Activated CD4-positive, alpha-beta T cell treated with anti-CD3 and anti-CD28 coated beads for 48 hours (primary cell): ENCODE measurements at places on chromosomes 3 and 15.

GRCh38 chr3:101675709-101676215, 1.2 kb downstream of the ZBTB11 start:
- no peak for DNase-seq

- no peak for DNase-seq
Observed at GRCh38 chr3:160820022-160820421, 64.0 kb downstream of the PPM1L start.

GRCh38 chr3:47113669-47114365, 50.1 kb downstream of the SETD2 start:
- DNase-seq: no peak

DNA sequence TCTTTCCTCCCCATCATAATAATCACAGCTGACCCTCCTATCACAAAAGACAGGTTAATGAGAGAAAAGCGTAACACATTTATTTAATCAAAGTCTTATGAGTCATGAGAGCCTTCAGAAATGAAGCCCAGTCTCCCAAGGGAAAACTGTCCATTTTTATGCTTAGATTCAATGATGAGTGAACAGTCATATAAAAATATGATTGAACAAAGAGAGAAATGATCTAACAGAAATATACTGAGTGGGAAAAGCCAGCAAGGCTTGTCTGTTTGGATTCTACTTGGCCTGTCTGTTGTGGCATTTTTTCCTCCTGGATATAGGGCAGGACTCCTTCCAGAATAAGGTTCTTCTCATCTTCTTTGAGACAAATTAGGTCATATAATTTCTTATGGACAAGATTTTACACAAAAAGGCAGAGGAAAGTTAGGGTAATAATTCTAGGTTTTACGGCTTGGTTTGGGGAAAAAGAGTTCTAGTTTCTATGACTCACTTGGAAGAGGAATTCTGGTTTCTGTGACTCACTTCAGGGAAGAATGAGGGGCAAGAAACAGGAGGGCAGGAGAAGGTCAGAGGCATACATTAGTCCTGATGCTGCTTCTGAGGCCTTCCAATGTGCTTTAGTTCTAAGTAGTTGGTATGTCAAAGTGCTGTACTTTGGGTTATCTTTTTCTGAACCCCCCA, 534.2 kb downstream of the ZIC1 start:
- no peak for DNase-seq

- peak; percentile 86 for DNase-seq
Observed at GRCh38 chr15:74378848-74379247, 11.4 kb upstream of the CYP11A1 start.

DNA sequence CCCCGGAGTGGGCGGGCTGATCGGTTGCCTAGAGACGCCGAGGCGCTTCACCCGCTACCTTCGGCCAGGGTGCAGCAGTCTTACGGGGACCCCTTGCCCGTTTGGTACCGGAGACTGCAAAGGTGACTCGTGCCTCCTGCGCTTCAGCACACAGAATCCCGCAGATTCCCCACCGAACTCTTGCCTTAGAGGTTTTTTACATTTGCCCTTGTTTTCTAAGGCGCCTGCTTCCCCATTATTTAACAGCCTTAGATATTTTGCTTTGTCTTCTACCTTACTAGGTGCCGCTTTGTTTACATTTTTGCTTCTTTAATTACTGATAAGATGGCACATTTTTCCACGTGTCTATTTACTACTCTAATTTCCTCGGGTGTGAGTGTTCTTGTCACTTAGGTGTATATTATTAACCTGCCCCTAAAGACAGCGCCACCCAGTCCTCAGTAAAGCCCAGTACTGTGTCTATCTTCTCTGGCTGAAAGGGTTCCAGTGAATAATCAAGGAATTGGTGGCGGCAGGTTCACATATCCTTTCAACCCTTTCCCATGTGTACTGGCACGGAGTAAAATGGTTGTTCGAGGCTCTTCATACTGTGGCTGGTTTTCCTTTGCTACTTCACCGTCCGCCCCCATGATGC, 573 bp upstream of the CEP152 start:
- DNase-seq: no peak
